ENCODE measurements at places on chromosomes 7 and 10. TPM values are rescaled to one million over a fixed set of nuclear protein-coding genes. Genes with fewer than 3 reads are reported as not detected.

GRCh38 chr7:158802535-158803366 lies 26.6 kb downstream of the ESYT2 start:
- peak; percentile 42 for DNase-seq

DNA sequence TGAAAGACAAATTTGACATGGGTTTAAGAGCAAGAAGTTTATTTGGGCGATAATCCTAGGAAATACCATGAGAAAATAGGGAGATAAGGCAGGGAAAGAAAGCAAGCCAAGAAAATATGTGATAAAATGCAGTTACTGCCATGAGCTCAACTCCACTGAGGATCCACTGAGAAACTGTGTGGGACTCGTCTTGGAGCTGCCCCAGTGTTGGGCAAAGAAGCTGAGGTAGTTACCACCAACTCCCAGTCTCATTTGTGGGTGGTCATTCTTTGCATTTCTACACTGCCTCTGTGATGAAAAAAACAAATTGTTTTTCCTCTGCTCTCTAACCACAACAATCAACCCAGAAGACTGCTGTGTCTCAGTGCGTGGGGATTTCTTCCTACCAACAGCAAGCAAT lies 498.2 kb downstream of the PLXDC2 start:
- no peak for DNase-seq

GRCh38 chr10:117439243-117439912 lies 64.1 kb upstream of the PDZD8 start:
- DNase-seq, result no peak

DNA sequence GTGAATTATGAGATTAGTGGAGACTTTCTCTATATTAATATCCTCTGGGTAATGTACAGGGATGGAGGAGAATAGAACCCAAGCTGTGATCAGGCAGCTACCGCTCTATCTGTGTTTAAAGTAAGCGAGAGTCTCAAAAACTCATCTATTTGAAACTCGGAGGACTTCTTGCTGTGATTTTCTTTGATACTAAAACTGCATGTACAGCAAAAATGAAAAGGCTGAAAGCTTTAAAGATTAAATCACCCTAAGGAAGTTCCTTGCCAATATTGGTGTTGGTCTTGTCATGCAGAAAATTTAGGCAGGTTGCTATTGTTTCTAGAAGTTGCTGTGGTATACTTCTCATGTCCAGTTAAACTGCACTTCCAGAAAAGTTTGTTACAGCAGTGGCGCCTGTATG lies 110.8 kb downstream of the DNAH11 start:
- DNase-seq, result no peak

The PLXNA4 gene
- total RNA-seq, result not detected

The PCDH15 gene
- total RNA-seq, result not detected

- no peak for DNase-seq
These were observed 136.5 kb downstream of the FAM53B start for GRCh38 chr10:124607693-124608092.

DNA sequence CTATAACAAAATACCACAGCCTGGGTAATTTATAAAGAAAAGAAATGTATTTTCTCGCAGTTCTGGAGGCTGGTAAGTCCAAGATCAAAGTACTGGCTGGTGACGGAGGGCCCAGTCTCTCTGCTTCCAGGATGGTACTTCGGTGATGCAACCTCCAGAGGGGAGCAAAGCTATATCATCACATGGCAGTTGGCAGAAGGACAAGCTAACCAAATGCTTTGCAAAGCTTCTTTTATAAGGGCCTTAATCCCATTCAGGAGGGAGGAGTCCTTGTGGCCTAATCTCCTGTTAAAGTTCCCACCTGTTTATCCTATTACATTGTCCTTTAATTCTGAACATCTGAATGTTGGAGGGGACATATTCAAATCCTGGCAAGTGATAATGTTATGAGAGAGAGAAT lies 134.1 kb upstream of the SP4 start:
- DNase-seq, result no peak

DNA sequence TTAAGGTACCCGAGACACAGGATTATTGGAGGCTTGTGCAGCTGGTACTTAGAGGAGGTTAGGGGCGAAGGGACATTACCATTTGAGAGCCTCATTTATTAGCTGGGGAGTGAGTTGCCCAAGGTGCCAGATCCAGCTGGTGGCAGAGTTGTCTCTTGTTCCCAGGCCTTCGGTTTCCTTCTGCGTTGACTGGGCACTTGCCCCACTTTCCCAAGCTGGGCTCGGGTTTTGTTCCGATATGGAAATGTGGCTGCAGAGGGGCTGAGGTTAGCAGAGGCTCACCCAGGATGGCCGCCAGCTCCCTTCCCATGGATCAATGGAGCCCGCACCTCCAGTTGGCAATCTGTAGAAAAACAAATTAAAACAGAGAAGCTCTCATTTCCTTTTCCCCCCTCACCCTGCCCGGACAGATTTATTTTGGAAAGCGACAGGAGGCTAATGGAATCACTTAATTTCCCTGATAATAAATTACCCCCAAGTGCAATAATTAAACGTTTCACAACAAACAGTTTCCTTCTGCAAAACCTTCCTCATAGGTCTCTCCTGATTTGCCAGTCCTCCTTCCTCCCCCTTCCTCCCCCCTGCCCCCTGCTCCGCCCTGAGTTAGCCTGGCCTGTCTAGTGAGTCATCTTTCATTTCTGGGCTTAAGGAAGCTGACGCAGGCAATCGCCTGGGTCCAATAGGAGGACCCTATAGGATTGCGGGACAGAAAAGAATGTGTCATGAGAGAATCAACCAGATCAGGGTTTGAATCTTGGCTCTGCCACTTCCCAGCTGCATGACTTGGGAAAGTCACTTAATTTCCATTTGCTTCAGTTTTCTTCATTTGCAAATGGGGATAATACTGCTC lies 51.7 kb downstream of the ADRA2A start:
- DNase-seq, result peak; percentile 81

The AKR1C2 gene
- 15.5 TPM for total RNA-seq

GRCh38 chr10:130844310-130844709 lies 467.2 kb downstream of the TCERG1L start:
- DNase-seq, result no peak

DNA sequence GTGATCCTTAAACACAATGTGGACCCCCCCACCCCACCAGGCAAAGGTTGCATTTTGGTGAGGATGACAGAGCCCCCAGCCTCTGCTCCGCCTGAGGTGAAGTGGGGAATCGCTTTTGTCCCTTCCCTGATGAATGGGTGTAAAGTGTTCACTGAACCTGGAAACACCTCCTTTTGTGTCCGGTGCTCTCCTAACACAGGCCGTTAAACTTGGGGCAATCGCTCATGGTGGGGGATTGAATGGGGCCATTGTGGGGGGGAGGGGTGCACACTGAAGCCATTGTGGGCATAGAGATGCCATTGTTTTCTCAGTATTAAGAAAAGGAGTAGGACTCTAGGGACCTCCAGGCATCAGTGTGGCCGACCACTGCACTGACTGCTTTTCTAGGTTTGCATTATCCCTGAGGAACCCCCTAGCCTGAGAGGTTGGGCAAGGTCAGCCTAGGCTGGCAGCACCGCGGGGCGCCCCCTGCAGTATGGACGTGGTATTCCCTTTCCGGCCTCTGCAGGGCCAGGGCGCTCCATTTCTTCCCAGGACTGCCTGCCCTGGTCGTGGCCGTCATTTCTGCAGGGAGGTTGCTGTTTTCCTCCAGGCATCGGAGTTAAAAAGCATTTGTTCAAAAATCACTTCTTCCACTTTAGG lies 158.3 kb downstream of the TCF7L2 start:
- no peak for DNase-seq

- no peak for DNase-seq
These were observed 7.0 kb upstream of the GNAI1 start for GRCh38 chr7:80127412-80128160.

- DNase-seq, result no peak
These were observed 120.0 kb downstream of the SGMS1 start for GRCh38 chr10:50503661-50504320.

GRCh38 chr7:133298080-133298479 lies 45.2 kb downstream of the EXOC4 start:
- DNase-seq, result no peak

- no peak for DNase-seq
These were observed 165.7 kb downstream of the CPEB3 start for GRCh38 chr10:92125144-92125543.

DNA sequence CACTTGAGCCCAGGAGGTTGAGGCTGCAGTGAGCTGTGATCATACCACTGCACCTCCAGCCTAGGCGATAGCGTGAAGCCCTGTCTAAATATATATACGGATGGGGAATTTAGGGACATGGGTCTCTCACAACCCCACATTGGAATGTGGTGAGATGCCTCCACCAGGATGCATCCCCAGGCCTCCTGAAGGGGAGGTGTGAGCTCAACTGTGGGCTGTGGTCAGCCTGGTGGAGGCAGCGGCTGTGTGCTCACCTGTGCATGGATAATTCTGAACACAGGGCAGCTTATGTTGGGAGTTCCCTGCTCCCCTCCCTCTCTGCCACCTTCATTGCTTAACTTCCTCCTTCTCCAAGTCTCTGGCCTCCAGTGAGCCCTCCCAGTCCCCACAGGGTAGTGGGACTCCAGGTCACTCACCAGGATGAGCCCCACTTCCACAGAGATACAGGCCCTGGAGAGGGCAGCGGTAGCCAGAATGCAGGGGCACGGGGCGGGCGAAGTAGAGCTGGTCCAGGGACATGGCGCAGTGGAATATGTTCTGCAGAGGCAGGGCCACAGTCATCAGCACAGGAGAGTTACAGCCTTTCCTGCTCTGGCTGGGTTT lies 30.4 kb downstream of the PYROXD2 start:
- no peak for DNase-seq

DNA sequence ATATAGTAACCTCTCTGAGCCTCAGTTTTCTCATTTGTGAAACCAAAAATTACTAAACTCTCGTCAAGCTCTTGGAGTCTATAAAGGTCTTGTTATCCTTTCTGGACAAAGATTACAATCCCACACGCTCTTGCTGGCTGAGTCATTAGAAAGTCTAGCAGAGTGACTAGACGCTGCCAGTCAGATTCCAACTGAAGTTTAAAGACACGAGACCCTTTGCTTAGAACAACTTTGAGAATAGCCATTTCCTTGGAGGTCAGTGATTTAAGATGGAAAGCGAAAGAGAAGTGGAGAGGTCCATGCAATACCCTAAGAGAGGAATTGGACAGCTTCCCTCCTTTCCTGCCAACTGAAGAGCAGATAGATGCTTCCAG lies 119.5 kb downstream of the APBB1IP start:
- DNase-seq, result no peak

The MYL10 gene
- total RNA-seq, result not detected

DNA sequence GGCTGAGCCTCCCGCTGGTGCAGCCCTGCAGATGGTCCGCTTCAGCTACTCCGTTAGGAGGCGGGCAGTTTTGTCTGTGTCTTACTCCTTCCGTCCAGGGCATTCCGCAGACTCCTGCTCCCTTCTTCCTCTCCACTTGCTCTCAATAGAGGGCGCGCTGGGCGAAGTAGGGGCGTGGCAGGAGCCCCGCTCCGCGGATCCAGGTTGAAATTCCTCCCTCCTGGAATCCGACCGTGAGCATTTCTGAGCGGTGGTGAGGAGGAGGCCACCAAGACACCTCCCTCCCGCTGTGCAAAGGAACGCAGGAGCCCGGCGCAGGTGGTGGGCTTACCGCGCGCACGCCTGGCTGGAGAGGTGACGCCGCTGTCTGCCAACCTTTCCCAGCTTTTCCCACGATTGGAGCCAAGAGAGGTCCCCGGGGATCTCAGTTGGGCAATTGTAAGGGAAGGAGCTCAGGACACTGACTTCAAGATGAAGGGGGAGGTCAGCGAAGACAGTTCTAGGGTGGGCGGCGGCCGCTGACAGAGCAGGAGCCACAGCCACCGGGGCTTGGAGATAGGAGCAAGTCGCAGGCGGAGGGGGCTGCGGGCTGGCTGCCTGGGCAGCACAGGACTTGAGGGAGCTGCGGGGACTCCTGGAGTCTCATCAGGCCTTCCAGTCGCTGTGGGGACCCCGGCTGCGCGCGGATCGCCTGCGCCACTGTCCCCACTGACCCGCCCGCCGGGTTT lies 1011.3 kb downstream of the XPNPEP1 start:
- no peak for DNase-seq

GRCh38 chr10:114632869-114633715 lies 25.0 kb downstream of the ABLIM1 start:
- DNase-seq, result peak; percentile 64

The TUBB8 gene
- total RNA-seq, result not detected

GRCh38 chr10:92240289-92241157 lies 50.4 kb downstream of the CPEB3 start:
- peak; percentile 76 for DNase-seq

DNA sequence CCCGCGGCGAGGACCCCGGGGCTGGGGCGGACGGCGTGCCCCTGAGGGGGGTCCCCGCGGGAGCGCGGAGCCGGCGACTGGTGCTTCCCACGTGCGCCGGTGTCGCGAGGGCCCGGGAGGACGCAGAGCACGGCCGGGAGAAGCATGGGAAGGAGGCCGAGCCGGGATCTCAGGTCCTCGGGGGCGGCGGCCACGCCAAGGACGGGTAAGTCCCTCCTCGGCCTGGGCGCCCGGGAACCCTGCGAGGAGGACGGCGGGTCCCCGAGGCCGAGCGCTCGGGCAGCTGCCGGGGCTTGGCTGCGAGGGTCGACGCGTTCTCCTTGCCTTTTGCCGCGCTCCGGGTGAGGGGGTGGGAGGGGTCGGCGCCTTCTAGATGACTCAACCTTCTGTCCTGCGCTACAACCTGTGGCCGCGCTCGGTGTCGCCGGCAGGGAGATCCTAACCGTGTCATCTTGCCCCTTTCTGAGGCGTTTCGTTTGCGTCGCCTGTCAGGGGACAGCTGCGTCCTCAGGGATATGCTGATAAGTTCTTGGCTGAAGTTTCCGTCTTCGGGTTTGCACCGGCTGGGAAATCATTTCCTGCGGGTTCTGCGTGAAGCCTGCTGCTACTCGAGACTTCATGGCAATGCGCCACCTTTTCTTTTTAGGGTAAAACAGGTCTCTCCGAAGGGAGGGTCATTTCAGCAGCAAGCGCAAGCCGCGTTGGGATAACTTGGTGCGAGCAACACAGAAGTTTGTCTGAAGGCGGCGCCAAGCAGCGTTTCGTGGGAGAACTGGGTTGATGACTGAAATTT lies 529 bp downstream of the TASOR2 start:
- DNase-seq, result peak; percentile 79

DNA sequence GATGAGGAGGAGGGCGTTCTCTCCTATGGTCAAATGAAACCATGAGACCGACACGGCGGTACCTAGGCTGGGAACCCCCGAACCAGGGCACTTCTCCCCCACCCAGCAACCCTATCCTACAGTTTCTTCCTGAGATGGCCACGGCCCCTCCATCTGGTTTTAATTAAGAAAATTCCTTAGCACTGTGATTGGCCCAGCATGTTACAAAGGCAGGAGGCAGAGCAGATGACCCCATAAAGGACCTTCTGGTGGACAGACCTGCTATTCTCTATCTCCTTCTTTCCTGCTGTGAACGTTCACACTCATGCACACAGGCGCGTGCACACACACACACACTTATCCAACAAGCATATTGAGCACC lies 129.4 kb downstream of the RGS10 start:
- DNase-seq, result no peak

The NUPR2 gene
- total RNA-seq, result not detected
